ENCODE measurements at places on chromosomes 3 and 15.
A peak's percentile ranks its signal among the peaks of the same experiment; 100 is the strongest.

GRCh38 chr3:100609305-100609704, at the start of gene ADGRG7:
TSS of gene ADGRG7 (plus strand) at chr3:100609601. CDS start at chr3:100609857, 256 bp downstream.
- DNase-seq = no peak

GRCh38 chr15:31013863-31014607, 22.6 kb upstream of the MTMR10 start:
- DNase-seq = no peak

- no peak for DNase-seq
Measured at GRCh38 chr3:55427739-55428138, 59.4 kb downstream of the WNT5A start.

DNA sequence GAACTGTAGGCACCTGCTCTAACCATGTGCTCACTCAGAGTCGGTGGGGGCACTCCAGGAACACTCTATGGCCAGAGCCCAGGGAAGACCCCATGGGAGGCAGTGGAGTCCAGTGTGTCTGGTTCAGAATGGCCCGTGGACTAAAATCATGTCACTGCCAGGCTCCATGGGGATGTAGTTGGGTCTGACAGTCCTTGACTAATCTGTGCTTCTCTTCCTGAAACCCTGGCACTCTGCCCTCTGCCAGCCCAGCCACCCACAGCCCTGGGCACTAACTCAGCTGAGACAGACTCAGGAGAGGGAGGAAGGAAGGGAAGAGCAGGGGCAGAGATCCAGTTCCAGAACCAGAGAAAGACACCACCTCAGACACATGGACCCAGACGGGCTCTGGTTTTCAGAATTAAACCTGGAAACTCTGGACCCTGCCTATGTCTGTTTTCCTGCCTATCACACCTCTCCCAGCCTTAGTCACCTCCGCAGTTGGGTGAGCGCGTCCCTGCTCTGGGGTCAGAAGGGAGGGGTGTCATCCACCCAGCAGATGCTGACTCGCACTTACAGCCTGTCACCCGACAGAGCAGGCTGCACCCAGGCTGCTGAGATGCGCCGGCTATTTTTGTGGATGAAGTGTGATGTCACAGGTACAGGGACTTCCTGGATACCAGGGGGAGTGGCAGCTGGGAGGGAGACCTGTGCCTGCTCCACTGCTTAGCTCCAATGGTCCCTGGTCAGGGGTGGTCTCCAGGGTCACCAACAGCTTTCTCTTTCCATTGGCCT, 56.8 kb upstream of the INSYN1 start:
- DNase-seq = peak; percentile 71

GRCh38 chr3:61505197-61505596, 56.2 kb upstream of the PTPRG start:
- DNase-seq = no peak

- DNase-seq = no peak
Measured at GRCh38 chr3:14440531-14441239, 38.3 kb downstream of the SLC6A6 start.

- DNase-seq = no peak
Measured at GRCh38 chr3:187022403-187023029, 92.2 kb downstream of the ST6GAL1 start.

- DNase-seq = no peak
Measured at GRCh38 chr15:85636351-85636750, 158.4 kb downstream of the KLHL25 start.

DNA sequence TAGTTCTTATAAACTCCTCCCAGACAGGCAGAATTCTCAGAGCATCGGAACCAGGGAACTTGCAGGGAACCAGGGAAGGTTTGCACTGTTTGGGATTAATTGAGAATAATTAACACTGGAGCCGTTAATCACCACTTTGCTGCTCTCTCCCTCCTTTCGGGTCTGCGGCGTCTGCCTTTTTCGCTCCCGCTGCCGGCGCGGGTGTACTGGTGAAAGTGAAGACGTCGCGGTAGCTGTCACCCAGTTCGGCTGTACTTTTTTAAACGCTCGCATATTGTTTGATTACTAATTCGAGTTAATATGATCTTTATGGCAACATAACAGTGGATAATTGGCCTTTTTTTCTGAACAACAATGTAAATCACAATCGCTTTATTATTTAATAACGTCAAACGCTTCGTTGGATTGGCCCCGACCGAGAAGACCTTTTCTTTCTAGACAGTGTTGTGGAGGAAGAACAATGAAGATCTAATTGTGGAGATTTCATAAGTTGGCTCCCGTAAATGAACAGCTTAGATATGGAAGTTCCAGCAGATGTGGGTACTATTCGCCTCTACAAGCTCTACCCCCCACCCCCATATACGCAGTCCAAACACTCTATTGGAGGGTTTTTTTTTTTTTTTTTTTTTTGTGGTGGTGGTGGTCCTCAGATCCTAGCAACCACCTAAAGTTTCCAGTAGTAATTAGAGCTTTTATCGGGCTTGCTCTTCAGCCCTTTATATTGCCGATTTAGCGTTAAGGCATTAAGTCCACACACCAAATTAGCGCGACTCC, 12.7 kb downstream of the SOX2 start:
- no peak for DNase-seq

DNA sequence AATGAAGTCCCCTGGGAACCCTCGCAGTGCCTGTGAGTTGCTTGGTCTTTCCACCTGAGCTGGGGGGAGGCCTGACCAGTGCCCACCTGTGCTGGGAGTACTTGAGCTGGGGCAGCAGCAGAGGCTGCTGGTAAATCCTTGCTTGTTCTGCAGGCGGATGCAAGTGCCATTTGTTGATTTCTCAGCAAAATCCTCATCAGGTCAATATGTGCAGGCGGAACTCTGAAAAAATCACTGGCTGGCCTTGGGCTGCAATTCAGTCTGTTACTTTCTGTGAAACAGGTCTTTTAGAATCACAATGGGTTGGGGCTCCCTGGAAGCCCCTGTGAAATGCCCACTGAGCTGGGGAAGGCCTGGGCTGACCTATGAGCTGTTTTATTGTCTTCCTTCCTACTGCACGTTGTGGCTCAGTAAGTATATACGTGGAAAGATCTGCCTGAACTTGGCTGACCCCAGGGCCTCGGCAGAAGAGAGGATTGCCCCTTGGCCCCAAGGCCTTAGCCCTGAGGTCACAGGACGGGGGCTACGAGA, 182.0 kb upstream of the RGMA start:
- no peak for DNase-seq

All from dorsolateral prefrontal cortex (tissue), 122 donors.